ENCODE measurements at places on chromosomes 12 and 14.
A peak's percentile ranks its signal among the peaks of the same experiment; 100 is the strongest.

- DNase-seq, result no peak
These were observed 6.8 kb downstream of the LMNTD1 start for GRCh38 chr12:25546318-25546717.

DNA sequence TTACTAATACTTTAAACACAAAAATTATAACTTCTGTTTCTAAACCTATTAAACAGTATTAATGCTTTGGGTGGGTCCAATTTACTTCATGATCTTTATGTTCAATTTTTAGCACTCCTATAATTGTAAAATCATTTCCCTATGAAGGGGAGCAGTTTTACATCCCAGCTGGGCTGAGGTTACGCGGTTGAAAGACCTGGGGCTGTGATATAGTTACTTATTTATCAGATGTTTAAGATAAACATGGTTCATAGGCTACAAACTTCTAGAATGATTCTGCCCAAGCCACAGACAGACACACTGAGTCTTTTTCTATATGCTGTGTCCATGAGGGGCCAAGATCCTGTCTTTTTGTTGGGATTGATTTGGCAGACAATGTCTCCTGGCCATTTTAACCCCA lies 44.4 kb downstream of the DYRK2 start:
- no peak for DNase-seq

DNA sequence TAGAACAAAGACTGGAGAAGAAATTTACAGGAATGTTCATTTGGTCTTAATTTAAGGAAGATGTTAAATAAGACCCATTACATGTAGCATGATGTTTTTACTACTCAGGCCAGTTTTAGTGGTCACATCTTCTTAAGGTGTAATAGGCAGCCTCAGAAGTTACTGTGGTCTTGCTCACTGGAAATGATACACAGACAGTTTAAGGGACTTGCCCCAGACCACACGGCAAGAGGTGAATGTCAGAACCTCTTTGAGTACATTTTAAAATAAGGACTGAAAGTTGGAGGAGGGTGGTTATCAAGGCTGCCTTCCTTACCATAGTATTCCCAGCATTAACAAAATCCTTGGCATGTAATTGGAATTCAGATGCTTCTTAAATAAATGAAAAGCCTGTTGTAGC lies 37.9 kb downstream of the LRRK2 start:
- DNase-seq, result no peak

GRCh38 chr14:23381871-23382270 lies 5.0 kb downstream of the CMTM5 start:
- no peak for DNase-seq

DNA sequence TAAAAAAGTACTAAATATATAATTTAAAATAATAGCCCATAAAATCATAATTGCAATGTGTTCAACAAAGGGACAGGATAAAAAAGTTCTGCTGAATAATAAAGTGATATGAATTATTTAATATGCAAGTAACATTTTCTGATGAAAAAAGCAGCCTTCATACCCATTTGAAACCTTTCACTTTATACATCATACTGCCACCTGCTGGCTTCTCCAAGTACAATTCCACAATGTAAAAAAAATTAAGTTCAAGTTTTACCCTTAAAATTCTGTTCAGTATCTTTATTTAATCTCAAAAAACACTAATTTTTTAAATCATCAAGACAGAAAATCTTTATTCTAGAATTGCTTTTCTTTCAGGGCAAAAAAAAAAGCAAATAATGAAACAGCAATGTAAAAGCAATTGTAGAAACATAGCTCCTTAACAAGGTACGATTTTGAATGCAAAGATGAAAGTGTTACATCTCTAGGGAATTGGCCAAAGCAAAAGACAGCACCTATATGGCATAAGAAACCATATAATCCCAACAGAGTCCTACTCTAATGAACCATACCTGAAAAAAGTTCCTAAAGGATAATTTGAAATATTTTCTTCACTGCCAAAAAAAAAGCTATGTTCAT lies 15.0 kb downstream of the MDM1 start:
- peak; percentile 42 for DNase-seq

- no peak for DNase-seq
These were observed 58.1 kb downstream of the FGD4 start for GRCh38 chr12:32457251-32458025.

DNA sequence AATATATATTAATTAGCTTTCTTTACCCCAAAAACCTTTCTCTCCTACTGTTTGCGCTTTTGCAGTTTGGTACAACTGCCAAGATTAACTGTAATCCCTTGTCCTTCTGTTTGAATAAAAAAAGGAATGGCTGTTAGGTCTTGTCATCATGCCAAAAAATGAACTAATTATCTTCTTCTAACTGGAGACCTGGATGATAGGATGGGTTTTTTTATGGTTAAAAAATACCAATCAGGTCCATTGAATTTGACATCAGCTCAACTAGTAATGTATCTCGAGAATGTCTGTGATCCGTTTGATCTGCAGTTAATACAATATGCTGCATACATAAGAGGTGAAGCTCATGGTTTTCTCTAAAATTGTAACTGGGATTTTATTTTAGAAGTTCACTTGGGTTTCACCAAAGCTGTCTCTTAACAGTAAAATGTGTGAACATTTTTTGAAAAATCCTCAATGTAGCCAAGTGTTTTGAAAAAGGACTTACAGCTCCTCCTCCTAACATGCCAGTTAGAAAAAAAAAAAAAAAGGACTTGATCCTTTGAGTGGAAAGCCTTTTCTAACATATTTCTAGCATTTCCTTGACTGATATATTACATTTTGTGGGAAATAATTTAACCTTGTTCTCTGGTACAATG lies 96.8 kb downstream of the SRGAP1 start:
- no peak for DNase-seq

DNA sequence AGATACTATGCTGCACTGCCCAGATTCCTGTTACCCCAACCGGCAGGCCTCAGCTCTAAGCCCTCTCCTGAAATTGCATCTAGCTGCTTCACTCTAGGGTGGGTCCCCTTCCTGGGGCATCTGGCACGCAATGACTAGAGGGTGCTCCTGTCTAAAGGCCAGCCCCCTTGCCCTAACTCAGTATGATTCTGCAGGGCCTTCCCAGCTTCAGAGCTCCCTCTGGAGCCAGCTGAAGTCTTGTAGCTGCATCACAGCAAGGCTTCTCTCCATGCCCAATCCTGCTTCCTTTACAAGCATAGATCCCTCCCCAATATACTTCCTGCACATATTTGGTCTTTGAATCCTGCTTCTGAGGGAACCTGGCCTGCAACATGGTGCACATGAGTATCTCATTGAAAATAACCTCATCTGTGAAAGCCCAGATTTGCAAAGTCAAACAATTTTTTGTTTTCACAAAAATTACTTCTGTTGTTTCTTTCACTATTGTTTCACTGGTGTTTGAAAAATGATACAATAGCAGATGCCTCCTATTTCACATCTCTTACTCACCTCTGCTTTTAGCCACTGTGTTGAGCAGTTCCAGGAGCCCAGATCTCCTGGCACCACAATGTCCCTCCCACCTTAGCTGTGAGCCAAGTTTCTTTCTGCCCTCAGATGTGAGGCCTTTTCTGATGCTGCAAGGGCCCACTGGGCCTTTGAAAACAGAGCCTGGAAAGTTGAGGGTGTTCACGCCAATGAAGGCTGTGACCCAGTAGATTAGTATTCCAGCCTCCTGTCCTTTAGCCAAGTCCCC lies 169.5 kb upstream of the EGLN3 start:
- no peak for DNase-seq

DNA sequence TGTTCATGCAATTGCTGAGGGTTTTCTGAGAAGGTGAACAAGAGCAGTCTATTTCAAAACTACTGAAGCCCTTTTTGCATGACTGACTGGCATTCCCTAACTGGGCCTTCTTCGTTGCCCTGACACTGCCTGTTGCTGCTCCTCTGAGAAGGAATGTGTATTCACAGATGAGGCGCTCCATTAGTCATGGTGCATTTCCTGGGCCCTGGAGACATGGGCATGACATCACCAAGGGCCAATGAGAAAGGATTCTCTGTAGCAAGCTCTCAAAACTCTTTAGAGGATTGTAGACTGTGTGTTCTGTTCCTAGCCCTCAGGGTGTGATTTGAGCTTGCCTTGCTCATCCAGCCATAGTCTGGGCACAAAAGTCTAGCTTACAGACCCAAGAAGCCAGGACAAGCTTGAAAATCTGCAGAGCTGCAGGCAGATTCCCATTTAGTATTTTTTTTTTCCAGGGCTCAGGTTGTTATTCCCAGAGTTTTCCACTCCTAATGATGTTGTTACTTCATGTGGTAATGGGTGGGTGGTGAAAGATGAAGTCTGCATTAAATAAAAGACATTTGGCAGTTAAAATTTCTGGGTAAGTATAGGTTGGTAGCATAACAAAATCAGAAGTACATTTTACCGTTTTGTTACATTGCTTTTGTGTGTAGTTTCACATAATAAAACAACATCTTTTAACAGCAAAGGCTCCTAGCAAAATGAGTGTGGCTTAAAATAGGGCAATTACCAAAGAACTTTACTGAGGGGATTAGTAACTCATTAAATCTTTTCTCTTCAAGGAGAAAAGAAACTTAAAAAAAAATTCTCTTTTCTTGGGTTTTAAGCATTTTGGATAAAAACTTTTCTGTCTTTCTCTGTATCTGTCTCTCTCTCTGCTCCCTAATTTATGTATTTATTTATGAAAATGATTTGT lies 318.4 kb downstream of the RAD51B start:
- peak; percentile 98 for DNase-seq

DNA sequence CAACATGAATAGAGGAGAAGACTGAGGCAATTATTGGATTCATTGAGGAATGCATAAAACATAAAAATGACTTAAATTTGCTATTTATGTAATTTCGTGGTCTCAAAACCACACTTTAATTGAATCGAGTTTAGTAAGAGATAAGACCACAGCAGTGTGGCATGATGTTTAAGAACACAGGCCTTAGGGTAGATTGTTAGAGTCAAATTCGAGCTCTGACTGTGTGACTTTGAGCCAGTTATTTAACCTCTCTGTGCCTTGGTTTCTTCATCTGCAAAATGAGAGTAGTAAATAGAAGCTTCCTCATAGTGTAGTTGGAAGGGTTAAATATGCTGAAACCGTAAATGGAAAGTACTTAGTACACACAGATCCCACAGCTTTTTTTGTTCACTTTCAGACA lies 9.3 kb upstream of the SSTR1 start:
- no peak for DNase-seq

- peak; percentile 12 for DNase-seq
These were observed 262.6 kb downstream of the ADAMTS20 start for GRCh38 chr12:43289426-43289801.
